ENCODE measurements at places on chromosomes 3 and 15.

GRCh38 chr3:170804078-170804477 lies 65.9 kb downstream of the RPL22L1 start:
- no peak for DNase-seq

- no peak for DNase-seq
Measured at GRCh38 chr3:195140816-195141793, 129.9 kb downstream of the XXYLT1 start.

DNA sequence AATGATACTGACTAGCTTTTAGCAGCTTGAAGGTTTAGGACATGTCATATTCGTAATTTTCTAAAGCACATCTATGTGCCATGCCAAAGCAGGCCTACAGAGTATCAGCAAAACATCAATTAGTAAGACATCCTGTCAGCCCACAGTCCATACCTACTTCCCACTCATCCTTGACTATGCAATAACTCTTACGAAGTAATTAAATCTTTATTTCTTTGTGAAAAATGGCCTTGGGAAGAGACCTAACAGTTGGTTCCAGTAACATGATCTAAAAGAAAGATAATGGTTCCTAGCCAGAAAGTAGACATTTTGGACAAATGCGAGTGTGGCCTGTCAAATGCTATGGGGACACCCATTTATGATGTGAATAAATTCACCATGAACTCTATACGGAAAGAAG lies 172.6 kb upstream of the TNIK start:
- DNase-seq: no peak

DNA sequence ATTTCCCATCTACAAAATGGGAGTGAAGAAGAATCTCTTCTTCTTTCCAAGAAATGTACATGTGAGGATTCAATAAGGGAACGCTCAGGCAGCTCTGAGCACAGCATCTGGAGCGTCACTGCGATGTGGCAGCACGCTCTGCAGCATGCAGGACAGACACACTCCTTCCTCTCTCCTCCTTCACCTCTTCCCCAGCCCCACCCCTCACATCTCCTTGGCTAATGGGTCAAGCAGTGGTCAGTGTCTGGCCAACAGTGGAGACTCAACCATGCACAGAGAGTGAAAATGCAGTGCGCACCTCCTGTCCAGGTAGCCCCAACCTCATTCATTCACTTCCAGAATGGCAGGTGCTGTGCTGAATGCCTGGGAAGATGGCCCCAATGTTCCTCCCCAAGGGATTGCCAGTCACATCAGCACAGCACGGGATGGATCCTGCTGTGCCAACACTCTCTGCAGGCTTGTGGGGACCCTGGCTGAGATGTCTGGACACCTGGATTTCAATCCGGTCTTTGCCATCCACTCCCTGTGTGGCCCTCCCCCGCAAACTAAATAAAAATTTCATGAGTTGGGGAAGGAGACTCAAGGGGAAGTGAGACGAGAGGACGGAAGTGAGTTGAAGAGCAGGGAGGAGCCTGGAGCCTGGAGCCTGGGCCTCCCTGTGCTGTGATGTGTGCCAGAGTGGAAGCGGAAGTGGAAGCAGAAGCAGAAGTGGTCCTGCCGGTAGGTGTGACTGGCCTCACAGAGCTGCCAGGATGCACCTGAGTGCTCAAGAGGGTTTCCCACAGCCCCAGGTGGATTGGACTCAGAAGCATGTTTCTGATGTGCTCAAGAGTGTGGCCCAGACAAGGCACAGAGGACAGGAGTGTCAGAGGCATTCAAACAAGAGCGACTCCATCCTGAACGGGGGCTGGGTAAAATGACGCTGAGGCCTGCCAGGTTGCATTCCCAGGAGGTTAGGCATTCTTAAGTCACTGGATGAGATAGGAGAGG lies 163.9 kb downstream of the SMAD6 start:
- peak; percentile 18 for DNase-seq

DNA sequence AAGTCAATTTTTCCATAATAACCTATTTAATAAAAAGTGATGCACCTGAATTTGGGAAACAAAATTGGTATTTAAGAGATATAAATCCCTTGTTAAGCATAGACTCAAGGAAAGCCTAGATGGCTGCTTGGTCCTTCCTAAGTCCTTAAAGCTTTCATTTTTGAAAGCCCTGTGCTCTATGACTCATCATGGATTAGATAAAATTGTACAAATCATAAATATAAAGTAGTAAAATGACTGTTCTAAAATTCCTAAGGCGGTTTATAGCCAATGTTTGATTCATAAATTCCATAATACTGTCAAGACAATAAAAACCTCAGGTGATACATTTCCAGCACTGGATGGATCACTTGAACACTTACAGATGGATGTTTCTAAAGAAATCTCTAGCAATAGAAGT lies 730.8 kb upstream of the EPHA6 start:
- no peak for DNase-seq

DNA sequence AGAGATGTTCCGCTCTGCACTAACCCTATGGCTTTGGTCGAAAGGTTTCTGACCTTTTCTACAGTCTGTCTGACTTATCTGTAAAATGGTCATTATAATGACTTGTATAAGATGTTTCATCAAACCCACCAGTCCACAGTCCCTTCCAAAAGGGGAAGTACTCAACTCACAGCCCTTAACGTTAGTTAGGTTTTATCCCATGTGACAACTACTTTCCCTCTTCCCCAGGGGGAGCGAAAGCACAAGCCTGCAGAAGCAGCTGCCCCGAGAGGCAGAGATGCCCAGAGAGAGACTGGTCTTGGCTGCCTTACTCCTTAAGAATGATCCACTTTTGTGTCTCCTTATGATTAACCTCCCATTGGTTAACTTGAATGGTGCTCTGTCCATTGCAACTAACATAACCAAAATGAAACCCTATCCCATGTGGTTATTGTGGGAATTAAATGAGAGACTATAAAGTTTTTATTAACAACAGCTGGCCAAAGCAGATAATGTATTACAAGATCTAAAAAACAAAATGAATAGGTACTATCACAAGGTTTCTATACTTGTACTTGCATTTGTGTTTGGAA lies 6.4 kb downstream of the ASTE1 start:
- DNase-seq: no peak

DNA sequence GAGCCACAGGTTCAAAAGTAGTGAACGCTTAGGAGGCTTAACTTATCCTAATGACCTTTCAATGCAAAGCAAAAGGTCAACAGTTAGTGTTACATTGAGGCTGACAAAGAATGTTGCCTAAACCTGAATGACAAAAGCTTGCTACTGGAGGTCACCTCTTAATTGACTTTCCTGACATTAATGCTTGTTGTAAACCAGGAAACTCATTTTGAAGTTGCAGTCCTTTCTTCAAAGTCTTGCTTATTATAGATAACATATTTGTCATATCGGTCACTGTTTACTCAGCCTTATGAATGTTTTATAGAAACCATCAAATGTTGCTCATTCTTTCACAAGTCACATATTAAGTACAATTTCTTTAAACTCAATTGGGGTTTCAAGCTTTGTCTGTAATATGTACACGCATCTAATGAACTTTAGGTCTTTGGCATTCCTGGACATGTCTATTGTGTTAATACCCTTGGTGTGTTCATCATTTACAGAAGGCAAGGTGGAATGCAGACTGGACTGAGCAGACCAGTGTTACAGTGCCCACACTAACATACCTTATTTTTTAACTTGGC lies 488.2 kb upstream of the NECTIN3 start:
- no peak for DNase-seq

Data from substantia nigra (tissue), 51 donors.